Iris pigment epithelial cell (primary cell): ENCODE measurements at places on chromosomes 13 and 19.

GRCh38 chr19:41540041-41540695 lies 35.8 kb upstream of the CEACAM21 start:
- no peak for DNase-seq

DNA sequence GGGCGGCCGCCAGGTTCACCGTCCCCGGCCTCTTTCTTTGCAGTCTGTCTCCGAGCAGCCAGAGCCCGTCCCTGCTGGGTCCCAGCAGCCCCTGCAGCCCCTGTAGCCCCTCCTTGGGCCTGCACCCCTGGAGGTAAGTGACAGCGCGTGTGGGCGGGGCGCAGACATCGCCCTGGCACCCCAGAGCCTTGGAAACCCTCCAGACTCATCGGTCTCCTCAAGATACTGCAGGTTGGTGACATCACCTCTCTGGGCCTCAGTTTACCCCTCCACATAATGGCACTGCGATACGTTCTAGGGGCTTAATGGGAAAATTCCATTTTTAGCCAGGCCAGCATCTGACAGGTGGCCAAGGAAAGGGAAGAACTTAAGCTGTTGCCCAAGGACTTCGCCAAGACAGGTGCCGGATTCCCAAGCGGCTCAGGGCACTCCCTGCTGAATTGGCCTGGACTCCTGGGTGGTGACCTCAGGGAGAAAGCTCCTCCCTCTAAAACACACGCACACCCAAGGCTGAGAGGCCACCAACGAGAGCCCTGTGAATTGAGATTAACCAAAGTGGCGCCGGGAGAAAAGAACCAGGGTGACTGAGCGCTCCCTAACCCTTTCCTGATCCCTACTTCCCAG lies 13.1 kb downstream of the MAST3 start:
- no peak for DNase-seq

DNA sequence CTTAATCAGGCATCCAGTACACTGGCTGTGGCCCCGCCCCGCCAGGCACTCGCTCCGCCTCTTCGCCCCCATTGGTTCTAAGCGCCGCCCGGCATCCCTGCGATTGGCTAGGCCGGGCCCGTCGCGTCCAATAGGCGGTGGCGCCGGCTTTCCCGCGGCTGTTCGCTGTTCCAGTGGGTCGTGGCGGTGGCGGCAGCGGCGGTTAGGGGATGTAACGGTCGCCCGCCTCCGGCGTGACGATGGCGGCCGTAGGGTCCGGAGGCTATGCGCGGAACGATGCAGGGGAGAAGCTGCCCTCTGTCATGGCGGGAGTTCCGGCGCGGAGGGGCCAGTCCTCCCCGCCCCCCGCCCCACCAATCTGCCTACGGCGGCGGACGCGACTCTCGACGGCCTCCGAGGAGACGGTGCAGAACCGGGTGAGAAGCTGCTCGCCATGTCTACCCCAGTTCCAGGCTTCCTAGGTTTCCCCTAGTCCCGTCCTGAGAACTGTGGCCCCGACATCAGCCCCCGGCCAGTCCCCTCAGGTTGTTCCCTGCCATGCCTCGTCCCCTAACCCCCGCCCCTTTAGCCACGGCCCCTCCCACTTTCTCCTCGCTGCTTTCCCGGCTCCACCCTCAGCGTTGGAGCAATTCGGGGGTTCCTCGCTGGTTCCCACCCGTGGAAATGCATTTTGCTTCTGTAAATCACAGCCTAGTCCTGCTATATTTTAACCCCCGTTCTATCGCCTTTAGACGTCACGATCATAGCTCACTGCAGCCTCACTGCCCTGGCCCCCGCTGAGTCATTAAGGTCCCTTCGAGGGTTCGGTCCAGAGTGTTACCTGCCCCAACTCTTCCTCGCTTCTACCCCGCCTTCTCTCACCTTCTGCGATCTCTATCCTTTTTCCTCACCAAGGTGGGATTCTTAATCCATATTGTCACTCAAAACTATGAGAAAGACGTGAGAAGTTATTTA lies at the start of gene WDR62:
Gene WDR62, plus strand, starts transcription at position 165 of the 954 bp plus-strand sequence. Its CDS starts 75 bp downstream, at position 240.
- DNase-seq: peak; percentile 91

DNA sequence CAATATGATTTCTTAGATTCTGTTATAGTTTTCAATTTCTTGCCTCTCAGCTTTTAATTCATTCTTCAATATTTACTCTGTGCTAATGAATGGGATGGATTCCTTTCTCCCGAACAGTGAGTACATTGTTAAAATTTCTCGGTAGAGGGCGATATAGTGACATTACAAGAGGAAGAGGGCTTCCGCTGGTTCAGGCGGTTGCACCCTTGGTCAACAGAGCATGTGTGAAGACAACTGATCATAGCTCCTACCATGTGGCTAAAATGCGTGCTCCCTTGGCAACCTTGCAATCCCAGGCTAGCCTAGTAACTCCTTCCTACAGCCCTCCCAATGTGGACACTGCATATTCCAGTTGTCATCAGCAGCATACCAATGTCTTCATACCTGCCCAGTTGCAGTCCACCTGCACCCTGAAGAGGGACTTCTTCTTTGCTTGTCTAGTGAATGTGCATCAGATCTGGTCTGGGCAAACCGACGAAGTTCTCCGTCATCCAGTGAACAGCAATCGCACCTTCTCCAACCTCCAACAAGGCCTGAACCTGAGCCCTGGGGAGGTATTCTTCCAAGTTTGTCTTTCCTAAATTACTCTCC lies 653.0 kb upstream of the GPC6 start:
- DNase-seq: peak; percentile 6

GRCh38 chr19:50820086-50820485 lies 3.5 kb downstream of the KLK1 start:
- no peak for DNase-seq

GRCh38 chr19:6212403-6213265 lies 67.1 kb downstream of the MLLT1 start:
- no peak for DNase-seq

DNA sequence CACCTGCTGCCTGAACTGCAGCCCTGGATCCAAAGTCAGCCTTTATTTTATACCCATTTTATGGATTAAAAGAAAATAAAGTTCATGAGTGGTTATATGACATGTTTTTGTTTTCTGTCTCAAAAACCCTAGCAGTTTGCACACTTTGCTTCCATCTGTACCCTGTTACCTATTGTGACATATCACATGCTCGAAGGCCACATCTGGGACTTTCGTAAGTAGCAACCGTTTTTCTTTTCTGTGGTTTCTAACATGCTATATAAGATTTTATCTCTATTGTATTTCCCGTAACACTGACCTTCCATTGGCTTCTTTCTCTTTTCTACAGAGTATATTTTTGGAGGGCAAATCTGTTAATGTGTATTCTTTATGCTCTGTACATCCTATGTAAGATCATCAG lies 1007.2 kb downstream of the PCDH9 start:
- no peak for DNase-seq

- no peak for DNase-seq
Observed at GRCh38 chr19:46928951-46929350, 68.2 kb downstream of the ARHGAP35 start.

DNA sequence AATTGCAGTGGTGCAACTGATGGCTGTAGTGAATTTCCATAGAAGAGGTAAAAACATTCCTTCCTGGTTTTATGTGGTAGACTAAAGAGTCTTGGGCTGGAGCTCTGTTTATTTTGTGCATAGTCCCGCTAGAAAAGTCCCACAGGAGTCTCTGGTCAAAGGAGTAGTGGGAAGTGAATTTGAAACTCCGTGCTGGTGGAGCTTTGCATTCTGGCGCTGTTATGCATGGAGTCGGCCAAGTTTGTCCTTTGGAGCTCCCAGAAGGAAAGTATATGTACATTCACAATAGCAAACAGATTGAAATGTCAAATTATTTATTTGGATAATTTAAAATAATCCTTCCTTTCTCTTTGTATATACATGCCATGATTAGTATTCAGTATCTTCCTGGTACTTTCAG lies 296.5 kb downstream of the LMO7 start:
- no peak for DNase-seq

GRCh38 chr13:39900106-39900750 lies 244.8 kb downstream of the COG6 start:
- peak; percentile 96 for DNase-seq

- DNase-seq: peak; percentile 10
Observed at GRCh38 chr13:105410602-105411001, 1124.9 kb downstream of the EFNB2 start.

DNA sequence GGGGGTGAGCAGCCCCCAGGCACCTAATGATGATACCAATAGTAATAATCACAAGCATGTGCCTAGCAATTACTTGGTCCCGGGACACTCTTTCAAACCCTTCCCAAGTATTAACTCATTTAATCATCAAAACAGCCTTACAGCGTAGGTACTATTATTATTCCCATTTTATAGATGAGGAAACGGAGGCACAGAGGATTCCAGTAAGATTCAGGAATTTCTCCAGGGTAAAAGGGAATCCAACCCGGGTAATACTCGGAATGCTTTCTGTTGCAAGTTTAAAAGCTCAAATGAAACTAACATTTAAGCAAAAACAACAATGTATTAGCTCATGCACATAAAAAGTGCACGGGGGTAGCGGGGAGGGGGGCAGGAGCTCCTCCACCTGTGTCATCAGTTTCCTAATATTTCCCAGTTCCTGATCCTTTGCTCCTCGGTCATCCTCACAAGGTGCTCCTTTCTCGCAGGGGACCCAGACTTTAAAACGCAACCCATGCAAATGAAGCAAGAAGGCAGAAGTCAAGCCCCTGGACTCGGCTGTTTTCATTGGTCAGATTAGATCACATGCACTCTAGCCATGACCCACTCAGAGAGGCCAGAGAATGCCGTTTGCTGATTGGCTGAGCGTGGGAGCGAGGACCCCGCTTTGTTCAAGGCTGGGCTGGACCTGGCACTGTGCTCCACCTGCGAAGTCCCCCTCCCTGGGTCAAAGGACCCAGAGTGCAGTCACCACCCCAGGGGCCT lies 38.3 kb upstream of the C19orf12 start:
- DNase-seq: no peak

- no peak for DNase-seq
Observed at GRCh38 chr19:11451327-11451870, 16.0 kb downstream of the PRKCSH start.

- no peak for DNase-seq
Observed at GRCh38 chr19:55261671-55262126, 2.9 kb upstream of the PPP6R1 start.

GRCh38 chr13:43698009-43698408 lies 88.8 kb downstream of the ENOX1 start:
- DNase-seq: no peak

DNA sequence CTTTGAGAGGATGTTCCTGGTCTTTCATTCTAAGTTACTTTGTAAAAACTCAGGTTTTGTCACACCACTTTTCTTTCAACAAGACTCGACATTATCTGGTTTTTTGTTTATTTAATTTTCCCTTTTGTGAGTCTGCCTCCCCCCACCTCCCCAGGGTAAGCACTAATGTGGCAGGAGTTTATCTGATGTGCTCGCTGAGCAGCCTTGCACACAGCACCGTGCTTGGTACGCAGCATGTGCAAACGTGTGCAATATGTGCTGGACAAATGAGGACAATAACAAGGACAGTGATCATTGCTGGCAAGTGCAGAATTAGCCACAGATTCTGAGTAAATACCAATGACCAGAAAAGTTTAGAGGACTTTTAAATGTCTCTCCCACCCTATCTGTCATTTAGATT lies 391.4 kb downstream of the IRS2 start:
- DNase-seq: no peak

DNA sequence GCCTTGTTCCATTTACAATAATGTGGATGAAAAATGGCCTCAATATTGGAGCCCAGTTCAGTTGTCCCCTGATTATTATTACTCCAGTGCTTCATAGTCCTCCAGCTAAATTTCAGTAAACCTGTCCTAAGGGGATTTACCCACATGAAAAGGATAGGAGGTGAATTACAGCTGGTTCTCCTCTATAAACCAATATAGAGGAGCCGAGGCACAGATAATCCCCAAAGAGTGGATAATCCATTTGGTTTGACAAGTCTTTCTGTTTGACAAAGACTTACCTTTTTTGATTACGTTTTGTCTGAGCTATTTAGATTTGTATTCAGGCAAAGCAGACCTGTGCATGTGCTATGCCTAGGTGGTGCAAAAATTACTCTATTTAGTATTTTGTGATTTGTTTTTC lies 2.7 kb downstream of the CNMD start:
- no peak for DNase-seq

GRCh38 chr13:51240958-51241357 lies 18.8 kb downstream of the FAM124A start:
- no peak for DNase-seq

DNA sequence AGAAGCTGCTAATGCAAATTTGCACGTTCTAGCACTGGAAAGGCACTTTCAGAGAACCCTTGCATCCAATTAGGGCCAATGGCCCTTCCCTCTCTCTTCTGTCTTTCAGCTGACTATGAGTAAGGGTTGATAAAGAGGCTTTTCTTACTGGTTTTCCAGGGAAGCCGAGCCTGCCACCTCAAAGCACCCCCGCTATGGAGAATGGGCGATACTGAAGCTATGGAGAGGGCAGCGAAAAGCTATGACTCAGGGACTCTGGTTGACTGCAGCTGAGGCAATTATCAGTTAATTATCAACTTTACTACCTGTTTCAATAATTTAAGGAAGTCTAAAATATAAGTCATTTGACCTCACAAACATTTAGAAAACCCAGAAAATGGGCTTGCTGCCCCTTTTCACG lies 115.8 kb downstream of the TRPC4 start:
- DNase-seq: no peak

DNA sequence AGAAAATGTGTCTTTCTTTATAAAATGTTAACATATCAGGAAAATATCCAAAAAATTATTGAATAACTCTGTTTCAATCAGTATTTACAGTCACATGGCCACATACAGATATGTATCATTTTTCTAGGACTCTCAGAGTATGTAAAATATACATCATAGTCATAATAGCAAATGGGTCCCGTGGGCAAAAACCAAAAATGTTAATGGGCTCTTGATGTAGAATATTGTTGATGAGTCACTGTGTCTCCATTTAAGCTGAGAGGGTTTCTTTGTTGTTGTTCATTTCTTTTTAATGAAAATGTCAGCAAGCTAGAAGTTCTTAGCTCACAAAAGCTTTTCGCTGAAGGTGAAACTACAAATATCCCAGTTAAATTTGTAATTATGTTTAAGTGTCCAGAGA lies 1713.1 kb upstream of the PCDH20 start:
- no peak for DNase-seq

- no peak for DNase-seq
Observed at GRCh38 chr19:7699003-7699402, 2.9 kb downstream of the FCER2 start.

- DNase-seq: no peak
Observed at GRCh38 chr19:7730286-7731217, 1.4 kb downstream of the CLEC4G start.

DNA sequence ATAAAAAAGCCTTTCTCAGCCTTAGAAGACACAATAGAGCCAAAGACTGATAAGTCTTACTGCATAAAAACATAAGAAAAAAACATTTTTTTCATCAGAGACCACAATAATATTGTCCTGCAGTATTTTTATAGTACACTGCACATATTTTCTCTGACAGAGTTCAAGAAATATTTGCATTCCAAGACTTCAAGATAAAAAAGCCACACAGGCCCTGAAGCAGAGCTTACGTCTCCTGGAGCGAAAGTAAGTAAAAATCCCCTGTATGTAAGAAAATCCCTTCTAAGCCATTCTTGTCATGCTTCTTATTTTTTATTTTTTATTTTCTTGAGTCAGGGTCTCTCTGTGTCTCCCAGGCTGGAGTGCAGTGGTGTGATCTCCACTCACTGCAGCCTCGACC lies 755.9 kb downstream of the LIG4 start:
- peak; percentile 97 for DNase-seq
